ENCODE measurements at places on chromosomes 5 and 9.

- DNase-seq = no peak
Measured at GRCh38 chr5:82295144-82295543, 17.0 kb upstream of the RPS23 start.

GRCh38 chr5:148809781-148810524 is 16.5 kb upstream of the ADRB2 start:
- no peak for DNase-seq

GRCh38 chr5:171428809-171429542 is 9.5 kb downstream of the FGF18 start:
- no peak for DNase-seq

GRCh38 chr9:72440992-72441847 is 76.2 kb upstream of the ZFAND5 start:
- no peak for DNase-seq

DNA sequence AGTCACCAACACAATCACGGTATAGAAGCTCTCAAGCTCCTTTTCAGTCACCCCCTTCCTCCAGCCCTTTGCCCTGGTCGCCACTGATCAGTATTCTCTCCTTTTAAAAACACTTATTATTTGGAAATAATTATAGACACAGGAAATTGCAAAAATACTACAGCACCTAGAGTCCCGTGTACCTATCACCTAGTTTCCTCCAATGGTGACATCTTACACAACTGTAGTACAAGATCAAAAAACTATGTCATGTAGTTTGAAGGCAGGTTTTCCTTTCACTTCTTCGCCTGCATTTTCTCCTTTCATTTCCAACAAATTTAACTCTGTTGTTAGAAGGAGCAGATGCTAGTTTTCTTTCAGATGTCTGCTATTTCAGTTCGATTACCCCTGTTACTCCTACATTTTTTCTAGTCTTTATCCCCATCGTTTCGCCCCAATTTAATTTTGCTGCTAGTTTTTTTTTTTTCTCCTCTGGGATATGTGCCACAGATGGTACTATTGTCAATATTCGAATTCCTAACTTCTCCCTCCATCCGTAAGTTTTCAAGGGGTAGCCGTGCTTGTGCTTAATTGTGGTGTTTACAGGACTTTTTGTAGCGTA is 612 bp upstream of the ATG10 start:
- DNase-seq = no peak

DNA sequence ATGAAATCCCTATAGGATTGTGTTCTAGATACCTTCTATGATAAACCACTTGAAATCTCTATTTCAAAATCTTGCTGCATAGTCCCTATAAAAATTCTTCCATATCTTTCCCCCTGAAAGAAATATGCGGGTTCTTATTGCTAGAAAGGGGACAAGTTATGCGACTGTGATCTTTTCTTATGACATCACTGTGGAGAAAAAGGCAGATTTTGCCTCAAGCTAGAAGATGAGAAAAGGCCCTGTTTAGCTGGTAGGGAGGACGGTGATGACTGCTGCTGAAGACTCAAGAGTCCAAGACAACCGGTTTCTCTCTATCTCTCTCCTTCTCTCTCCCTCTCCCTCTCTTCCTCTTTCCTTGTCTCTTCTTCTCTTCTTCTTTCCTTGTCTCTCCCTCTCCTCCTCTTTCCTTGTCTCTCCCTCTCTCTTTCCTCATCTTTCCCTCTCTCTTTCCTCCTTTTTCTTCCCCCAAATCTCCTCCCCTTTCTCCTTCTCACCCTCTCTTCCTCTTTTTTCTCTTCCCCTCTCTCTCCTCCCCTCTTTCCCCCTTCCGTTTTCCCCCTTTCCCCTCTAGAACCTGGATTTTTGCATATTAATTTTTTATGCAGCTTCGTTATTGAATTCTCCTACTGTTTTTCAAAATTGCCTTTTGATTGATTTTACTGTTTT is 5.3 kb downstream of the OR2S2 start:
- no peak for DNase-seq

GRCh38 chr9:116798521-116798920 is 111.4 kb downstream of the TRIM32 start:
- no peak for DNase-seq

DNA sequence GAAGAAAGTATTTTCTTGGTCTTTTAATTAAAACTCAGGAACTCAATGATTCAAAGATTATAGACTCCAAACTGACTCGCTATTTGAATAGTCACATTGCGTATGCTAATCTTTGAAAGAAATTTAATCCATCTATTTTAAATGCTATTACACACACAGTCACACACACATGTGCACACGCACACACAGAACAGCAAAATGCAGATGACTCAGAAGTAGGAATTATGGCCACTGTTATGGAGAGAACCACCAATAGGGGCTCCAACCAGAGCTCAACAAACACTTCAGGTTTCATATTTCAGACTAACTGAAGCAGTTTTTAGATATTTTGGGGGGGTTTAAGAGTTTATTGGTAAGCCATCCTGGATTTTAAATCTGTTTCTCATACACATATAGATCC is 1917.9 kb downstream of the EFNA5 start:
- no peak for DNase-seq

DNA sequence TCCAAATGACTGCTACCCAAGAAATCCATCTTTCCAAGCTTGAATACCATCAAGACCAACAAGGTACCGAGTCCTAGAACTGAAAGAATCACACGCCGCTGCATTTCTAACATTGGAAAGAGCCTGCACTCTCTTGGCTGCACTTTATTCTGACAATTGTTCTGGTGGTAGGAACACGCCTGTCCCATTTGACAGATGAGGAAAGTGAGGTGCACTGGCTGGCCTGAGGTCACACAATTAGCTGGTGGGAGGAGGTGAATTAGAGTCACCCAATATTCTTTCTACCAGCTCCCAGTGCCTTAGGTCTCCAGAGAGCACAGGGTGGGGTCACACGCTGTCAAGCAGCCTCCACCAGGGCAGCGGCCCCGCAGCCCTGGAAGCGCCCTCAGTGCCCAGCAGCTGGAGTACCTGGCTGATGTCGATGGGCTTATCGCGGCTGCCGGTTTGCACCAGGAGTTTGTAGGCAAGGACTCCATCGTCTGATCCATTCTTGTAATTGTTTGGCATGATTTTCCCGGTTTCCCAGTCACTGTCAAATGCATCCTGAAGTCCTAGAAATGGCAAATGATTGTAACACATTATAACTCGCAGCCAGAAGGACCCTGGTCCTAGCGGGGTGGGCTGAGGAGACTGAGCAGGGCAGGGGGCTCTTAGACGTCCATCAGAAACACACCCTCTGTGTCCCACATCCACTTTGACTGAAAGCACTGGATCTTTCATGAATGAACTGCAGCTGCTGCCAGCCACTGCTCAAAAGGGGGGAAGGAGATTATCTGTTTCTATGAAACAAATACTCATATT is 55.1 kb downstream of the PTCH1 start:
- DNase-seq = no peak

GRCh38 chr5:36070687-36071571 is 4.2 kb upstream of the UGT3A2 start:
- DNase-seq = no peak

DNA sequence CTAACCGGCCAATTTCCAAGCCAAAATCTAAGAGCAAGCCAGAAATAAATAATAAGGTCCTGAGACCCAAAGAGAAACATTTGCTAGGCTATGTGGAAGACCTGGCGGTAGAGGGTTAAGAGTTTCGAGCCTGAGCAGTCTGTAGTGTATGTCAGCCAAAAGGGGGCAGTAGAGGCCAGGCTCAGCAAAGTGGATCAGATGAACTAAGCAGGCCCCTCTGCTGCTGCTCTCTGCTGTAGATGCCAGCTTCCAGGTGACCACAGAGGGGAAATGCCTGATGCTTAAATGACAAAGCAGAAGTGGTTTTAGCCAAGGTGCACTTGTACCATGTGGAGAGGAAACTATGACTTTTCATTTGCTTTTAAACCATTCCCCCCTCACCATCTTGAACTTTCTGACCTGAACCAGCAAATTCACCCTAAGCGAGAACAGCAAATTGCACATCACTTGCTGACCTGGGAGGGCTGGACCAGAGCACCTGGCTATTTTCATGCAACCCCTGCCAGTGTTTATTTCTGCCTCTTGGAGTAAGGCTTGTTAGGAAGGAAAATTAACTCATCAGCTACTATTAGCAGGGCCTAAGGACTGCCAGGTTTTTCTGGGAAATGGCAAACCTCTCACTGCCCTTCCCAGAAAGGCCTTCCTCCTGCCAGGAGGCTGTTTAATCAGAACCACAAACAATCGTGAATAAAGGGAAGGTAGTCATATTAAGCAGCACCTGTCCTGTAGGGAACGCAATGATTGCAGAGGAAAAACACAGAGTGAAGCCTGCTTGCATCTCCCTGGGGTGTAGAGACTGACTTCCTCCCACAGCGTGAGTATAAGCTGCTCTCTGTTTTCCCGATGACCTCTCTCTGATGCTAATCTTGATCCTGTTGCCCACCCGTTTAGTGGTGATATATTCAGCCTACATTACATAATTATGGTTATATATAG is 818.2 kb downstream of the TLR4 start:
- no peak for DNase-seq

- DNase-seq = no peak
Measured at GRCh38 chr9:23824830-23825591, 1.0 kb downstream of the ELAVL2 start.
